ENCODE measurements at places on chromosomes 2 and 18.

GRCh38 chr2:46569061-46569560 lies 89.7 kb downstream of the TMEM247 start:
- DNase-seq, result no peak

GRCh38 chr2:202634556-202635427 lies at the start of gene FAM117B:
Gene FAM117B (plus strand): TSS chr2:202634969. CDS start chr2:202635188, 219 bp downstream.
- DNase-seq, result peak; percentile 81

- no peak for DNase-seq
These were observed 34.5 kb upstream of the RAB31 start for GRCh38 chr18:9673296-9674251.

DNA sequence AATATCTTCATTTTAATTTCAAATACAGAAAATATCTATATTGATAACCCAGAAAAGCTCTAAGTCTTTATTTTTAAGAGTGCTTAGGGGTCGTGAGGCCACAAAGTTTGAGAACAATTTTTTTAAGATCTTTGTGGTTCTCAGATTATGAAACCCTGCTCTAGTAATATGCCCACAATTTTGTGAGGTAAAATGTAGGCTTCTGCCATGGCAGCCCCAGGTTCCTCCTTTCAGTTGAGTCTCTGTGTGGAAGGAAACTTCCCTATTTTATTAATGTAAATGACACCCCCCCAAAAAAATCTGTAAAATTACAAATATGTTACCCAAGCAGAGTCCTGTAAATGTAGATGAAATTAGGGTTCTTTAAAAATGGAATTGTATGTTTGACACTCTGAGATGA lies 600.5 kb downstream of the SATB2 start:
- no peak for DNase-seq

GRCh38 chr18:63648241-63648640 lies 4.2 kb upstream of the SERPINB4 start:
- DNase-seq, result no peak

DNA sequence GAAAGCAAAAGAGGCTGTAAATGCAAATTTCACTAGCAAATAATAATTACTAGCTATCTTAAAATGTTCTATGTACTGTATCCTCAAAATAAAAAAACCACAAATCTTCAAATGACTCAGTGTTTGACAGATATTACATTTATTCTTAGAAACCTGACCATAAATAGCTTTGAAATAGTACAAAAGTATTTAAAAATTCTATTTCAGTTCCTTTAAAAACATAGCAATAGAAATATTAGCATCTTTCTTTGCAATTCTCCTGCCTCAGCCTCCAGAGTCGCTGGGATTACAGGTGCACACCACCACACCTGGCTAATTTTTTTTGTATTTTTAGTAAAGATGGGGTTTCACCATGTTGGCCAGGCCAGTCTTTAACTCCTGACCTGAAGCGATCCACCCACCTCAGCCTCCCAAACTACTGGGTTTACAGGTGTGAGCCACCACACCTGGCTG lies 50.6 kb downstream of the MSH6 start:
- DNase-seq, result no peak

DNA sequence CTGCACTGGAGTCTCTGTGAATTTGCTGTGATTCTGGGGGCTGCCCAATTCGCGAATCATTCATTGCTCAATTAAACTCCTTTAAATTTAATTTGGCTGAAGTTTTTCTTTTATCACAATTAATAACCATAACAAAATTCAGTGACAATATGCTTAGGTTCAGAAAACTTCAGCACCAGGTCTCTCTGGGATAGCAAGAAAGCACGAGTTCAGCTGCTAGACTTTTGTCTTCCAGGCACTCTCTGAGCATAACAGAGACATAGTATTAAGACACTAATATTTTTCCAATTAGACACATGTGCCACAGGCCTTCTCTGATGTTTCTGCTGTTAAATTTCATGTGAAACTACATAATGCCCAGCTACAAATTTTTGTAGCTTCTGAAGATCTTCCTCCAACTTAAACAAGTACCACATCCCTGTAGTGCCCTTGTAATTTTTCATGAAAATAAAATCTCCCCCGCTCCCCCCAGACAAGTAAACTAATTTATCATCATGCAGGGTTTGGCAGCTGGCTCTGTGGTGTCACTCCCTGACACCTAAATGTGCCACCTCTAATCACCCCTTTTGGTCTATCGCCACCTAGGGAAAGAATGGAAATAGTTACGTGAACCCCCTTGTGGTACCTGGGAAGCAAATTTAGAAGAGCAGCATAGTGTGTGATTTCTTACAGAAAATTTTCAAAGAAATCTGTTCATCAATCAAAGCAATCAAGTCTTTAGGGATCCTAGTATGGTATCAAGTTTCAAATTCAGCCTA lies 94.1 kb downstream of the CSRNP3 start:
- DNase-seq, result no peak

- DNase-seq, result no peak
These were observed 50.0 kb upstream of the FAHD2A start for GRCh38 chr2:95352310-95353054.

DNA sequence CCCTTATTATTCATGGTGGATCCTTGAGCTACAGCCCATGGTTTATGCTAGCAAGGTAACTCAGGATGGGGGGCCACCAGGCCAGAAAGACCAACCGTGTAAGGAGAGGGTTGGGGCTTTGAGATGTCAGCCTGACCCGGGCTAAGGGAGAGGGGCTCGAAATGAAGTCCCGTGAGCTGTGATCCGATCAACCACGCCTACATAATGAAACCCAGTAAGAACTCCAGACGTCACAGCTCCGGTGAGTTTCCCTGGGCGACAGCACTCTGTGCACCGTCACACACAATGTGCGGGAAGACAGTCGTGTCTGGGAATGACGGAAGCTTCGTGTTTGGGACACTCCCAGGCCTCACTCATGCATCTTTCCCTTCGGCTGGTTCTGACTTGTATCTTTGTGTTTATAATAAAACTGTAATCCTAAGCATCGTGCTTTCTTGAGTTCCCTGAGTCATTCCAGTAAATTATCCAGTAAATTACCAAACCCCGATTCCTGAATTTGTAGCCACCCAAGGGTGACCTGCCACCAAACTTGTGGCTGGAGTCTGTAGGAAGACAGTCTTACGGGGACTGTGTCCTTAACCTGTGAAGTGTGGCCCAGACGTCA lies 44.2 kb downstream of the CYP27C1 start:
- no peak for DNase-seq

- no peak for DNase-seq
These were observed 21.6 kb upstream of the SLC20A1 start for GRCh38 chr2:112623913-112624777.

DNA sequence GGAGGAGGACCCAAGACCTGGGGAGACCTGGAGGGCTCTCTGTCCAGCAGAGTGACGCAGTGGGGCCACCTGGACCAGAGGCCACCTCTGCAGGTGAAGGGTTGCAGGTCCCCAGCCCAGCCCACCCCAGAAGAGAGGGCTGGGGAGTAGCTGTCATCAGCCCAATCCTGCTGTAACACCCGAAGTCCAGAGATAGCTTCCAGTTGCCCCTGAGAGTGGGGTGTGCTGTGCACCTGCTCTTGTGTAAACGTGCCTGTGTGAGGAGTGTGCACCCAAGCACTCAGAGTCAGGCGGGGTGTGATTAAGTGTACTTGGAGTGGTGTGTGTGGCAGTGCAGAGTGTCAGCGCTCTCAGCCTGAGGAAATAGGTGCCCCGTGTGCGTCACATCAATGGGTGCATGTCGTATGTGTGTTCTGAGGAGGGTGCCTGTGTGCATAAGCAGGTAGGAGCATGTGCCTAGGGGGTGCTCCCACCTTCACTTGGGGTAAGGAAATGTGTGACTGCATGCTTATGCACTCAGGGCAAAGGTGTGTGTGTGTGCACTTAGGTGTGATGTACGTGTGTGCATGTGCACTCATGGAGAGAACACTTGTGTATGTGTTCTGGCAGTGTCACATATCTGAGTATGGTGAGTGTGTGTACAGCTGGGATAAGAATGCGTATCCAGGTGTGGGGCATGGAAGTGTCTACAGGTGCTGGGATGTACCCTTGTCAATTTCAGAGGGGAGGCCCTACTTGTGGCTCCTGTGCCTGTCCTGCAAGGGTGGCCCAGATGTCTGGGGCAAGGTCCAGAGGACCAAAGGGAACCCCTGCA lies 672 bp downstream of the ATP6V1B1 start:
- DNase-seq, result no peak

DNA sequence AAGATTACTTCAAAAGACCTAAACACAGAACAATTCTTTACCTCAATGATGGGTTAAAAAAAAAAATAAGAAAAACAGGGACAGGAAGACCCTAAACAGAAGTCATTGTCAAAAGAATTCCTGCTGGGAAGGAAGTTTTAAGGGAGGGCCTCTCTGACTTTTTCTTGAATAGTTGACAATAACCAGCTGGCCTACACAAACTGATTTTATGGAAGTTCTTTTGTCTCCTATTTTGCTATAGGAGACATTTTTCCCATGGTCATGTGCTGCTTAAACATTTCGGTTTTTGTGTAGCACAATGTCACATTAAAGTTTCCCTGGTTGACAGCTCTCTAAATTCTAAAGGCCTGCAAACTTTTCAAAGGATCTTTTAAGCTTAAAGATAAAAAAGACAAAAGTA lies 55.3 kb downstream of the RFTN2 start:
- DNase-seq, result no peak

DNA sequence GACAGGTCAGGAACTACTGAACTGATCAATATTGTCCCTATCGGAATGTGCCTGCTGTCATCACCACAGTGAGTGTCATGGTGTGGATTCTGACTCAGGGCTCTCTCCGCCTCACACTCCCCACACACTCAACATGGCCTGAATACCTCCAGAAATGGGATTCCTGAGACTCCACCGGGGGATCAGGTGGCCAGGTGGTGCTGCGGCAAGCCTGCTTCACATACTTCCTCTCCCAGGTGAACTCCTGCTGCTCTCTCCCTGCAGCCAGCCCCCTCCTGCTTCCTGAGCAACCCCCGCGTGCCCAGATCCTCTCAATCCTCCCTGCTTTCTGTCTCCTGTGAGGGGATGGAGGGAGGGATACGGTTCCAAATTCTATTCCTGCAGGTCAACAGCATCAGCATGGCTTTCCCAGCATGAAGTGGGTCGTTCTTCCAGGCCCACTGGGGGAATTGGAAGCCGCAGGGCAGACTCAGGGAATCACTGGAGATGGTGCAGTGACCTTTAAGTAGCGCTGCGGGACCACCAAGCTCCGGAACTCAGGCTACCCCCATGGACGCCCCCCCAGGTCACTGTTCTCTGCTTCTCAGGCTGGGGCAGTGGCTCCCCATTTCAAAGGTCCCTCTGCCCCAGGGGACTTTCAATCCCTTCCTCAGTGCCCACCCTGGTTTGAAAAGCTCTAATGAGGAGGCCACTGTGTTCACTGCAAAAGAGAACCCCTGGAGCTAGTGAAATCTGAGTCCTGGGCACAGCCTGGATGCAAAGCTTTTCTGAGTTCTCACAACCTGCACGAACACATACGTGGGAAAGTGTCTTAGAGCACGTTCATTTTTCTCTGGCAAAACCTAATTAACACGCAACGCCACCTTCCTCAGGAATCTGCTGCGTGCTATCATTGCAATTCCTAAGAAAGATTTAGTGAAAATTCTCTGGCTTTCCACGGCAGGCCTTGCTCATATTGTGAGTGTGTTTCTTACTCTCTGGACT lies 168.4 kb downstream of the ZFP36L2 start:
- no peak for DNase-seq

DNA sequence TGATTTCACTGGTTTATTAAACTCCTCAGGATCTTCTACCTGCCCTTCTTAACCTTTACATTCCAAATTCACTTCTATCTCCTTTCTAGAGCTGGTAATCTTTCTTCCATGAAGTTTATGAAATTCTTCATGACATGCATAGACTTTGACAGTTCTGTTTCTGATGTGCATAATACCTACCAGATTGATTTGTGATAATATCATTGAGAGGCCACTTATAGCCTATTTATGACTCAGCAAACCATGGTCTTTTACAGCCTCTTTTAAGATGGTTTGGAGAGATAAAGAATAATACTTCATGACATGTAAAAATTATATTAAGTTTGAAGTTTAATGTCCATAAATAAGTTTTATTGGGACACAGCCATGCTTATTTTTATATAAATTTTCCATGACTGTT lies 14.0 kb downstream of the SCN2A start:
- DNase-seq, result no peak

- DNase-seq, result no peak
These were observed 590.5 kb upstream of the SLC8A1 start for GRCh38 chr2:41042343-41042742.

DNA sequence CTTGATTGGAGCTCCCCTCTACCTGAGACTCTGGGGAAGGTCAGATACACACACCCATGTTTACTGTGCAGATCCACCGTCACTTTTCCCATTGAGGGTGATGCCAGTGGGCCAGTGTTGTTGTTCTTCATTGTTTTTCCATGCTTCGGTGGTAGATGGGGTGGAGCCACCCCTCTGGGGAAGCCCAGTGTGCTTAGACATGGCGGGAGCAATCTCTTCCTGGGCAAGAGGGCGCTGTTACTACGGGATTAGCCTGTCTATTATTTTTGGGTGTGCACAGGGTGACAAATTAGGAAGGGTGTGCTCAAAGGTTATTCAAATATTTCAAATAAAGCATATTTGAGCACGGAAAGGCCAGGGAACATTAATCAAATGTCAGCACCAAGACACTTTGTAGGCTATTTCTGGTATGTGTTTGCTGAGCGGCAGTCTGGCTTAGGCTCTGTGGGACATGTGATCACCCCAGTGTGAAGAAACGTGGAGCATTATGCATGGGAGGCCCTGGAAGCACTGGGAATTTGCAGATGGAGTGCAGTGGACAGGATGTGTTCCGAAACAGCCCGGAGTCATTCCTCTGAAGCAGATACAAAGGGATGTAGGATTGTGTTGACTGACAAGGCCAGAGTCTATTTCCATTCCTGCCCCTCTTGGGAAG lies 34.8 kb upstream of the SMIM21 start:
- DNase-seq, result no peak

DNA sequence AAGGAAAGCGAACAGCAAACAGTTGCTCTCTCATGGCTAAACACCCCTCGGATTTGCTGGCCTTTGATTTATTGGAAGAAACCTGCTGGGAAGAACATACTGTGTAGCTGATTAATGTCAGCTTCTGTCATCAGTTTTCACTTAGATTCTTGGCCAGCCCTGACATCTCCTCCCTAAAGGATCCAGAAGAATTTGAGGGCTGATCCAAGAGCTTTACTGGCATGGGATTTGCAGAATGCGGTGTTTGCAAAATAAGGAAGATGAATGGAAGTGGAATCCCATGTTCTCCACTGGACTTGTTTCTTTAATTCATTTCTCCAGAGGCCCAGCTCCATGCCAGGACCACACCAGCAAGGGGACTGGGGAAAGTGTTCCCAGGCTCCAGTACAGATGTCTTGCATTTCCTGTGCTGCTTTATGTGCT lies 80.5 kb downstream of the RDH14 start:
- DNase-seq, result no peak

- no peak for DNase-seq
These were observed 709.5 kb upstream of the ACVR2A start for GRCh38 chr2:147135376-147135775.

- DNase-seq, result no peak
These were observed 10.6 kb upstream of the ITGB6 start for GRCh38 chr2:160210599-160211138.

DNA sequence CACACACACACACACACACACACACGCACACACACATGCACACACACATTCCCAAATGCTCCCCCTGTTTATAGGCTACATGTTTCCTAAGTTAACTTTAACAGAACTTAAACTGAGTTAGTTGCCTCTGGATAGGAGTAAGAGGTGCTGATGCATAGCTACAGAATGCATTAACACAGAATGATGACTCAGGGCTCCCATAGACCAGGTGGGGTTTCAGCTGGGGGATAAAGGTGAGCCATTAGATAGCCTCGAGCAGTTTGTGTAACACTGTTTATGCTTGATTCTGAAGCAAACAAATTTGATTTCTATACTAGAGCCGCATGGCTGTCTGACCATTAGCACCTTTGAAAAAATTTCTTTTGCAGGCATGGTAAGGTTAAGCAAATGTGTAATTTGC lies 741.0 kb downstream of the PLCL1 start:
- DNase-seq, result no peak
